ENCODE measurements at places on chromosomes 3 and 15.

- no peak for DNase-seq
Observed at GRCh38 chr3:150764566-150764965, 1.6 kb upstream of the SIAH2 start.

- DNase-seq, result no peak
Observed at GRCh38 chr3:64379221-64379620, 154.0 kb upstream of the PRICKLE2 start.

DNA sequence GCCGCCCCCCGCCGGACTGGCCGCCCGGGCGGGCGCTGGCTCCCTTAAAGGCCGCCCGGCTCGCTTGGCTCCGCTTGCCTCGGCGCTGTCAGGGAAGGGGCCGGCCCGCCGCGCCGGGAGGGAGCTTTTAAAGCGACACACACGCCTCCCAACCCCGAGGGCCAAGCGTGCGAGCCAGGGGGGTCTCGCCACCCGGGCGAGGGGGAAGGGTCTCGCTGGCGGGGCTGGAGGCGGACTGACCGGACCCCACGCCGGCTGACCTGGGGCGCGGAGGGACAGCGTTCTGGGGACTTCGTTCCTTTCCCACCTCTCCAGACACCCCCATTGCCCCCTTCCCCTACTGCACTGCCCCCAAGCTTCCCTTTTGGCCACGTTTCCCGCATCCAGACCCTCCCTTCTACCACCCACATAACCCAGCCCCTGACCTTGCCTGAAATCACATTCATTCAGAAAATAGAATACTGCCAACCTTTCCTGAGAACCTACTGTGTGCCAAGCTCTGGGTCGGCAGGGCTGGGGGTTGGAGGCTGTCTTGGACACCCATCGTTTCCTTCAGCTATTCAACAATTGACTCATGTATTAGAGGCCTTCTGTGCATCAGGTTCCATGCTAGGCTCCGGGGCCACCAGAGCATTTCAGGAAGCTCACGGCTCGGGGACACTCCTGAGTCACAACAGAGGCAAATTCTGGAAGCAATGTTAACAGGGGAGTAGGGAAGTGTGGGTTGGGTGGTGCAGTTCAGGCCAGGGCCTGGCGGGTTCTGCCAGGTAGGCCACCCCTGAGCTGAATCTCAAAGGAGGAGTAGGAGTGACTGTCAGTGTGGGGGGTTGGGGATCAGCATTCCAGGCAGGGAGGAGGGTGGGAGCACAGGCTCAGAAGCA is at the start of gene INSYN1:
TSS of gene INSYN1 (minus strand) at position 102 of the 881 bp plus-strand sequence. CDS start 2,221 bp downstream, outside the sequence.
- DNase-seq, result no peak

- DNase-seq, result no peak
Observed at GRCh38 chr3:55523471-55523870, 36.4 kb upstream of the WNT5A start.

DNA sequence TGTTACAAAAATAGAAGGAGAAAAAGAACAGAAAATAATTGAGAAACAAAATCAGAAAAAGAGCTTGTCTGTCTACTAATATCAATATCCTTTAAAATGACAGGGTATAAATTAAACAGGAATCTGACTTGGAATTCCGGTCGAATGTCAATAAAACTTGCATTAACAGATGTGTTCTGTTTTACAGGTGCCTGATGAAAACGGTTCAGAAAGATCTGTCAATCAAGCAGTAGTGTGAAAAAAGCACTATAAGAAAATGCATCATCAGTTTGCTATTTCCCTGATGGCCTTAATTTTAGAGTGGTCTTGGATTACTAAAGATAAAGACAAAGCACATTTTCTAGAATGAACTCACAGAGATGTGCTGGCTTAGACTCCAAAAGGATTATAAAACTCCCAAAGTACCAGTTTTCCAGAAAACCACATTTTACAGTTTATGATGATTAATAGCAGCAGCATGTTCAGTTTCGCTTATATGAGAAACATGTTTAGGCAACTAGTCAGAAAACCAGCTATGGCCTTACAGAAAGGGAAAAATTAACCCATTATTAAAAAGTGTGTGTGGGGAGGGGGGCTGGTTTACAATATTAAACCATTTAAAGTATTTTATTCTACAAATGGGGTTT is 8.2 kb upstream of the C3orf38 start:
- no peak for DNase-seq

DNA sequence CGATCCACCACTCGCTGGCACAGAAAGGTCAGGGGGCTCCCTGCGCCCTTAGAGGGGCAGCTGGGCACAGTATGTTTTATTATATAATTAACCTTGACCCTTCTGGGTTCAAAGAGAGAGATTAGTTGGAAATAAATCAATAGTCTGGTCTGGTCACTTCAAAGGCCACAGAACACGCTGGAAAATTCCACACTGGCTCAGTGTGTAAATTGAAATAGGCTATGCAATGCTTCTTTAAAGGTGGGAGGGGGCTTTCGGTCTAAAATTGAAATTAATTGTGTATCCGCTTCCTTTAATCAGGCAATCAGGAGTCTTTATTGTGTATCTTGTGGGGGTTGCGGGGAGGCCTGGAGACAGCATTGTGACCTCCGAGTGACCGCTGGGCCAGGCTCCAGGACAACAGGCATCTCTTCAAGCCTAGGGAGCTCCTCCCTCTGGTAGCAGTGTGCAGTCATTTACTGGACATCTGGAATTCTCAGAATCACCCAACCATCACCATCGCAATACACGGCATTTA is 8.0 kb downstream of the RNU5B-1 start:
- DNase-seq, result no peak

GRCh38 chr3:116841003-116841735 is 131.6 kb downstream of the TUSC7 start:
- no peak for DNase-seq

DNA sequence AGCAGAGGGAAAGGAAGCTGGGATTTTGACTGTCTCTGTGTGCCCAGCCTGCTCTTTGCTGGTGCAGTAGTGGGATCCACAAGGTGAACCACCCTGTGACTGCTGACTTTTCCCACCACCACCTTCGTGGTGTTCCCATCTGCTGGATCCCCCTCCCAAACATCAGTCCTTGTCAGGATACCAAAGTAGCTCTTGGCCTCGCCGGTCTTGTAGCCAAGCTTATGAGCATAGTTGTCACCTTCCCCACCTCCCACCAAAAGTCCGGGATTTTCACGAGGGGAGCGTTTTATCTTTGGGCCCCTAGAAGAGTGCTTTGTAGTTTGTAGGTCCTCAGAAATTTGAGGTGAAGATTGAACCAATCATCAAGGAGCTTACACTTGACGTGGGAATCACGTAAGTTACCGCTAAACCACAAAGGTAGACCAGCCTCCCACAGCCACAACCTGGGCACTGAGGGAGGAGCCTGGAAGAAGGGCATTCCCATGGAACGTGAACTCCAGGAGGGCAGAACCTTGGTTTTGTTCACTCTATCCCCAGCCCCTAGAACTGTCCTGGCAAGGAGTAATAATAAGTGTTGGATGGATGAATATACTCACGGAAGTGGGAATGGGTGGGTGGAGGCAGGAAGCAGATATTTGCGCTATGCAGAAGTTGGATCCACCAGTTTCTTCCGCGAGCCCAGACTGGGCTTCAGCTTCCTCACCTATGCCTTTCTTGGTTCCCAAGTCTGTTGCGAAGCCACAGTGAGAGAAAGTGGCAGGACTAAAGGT is 814 bp upstream of the TEX264 start:
- DNase-seq, result peak; percentile 40

Data from activated CD4-positive, alpha-beta T cell treated with anti-CD3 and anti-CD28 coated beads, Interleukin-2, amount 10 ng/mL, durations not matched to agents 7 days and 5 days (primary cell).